ENCODE measurements at places on chromosomes 3 and 15. TPM values are rescaled to one million over a fixed set of nuclear protein-coding genes. Genes with fewer than 3 reads are reported as not detected.
A peak's percentile ranks its signal among the peaks of the same experiment; 100 is the strongest.

Gene RTP3
- not detected for total RNA-seq

DNA sequence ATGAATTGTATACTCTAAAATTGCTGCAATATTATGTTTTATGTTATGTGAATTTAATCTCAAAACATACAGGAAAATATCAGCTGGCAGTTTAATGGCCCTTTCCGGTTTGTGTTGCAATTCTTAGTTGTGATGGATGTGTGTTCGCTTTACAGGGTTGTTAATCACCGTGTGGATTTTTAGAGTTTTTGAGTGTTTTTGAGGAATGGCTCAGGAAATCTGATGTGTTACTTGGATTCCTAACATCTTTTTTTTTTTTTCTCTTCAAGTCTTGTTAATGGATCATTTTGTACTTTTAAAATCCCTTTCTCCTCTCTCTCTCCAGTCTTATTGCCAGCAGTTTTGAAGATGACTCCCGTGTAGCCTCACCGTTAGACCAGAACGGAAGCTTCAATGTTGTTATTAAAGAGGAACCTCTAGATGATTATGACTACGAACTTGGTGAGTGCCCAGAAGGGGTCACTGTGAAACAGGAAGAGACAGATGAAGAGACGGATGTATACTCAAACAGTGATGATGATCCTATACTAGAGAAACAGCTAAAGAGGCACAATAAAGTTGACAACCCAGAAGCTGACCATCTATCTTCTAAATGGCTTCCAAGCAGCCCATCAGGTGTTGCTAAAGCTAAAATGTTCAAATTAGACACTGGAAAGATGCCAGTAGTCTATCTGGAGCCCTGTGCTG lies 35.7 kb downstream of the MGA start:
- no peaks in the 10 kb centered on the region for H3K4me1 ChIP-seq
- H3K36me3 ChIP-seq = peaks cover 17% of the 10 kb centered on the region
- H3K27me3 ChIP-seq = no peaks in the 10 kb centered on the region
- DNase-seq = peak; percentile 78
- H3K27ac ChIP-seq = peak overlapping the region; percentile 60

DNA sequence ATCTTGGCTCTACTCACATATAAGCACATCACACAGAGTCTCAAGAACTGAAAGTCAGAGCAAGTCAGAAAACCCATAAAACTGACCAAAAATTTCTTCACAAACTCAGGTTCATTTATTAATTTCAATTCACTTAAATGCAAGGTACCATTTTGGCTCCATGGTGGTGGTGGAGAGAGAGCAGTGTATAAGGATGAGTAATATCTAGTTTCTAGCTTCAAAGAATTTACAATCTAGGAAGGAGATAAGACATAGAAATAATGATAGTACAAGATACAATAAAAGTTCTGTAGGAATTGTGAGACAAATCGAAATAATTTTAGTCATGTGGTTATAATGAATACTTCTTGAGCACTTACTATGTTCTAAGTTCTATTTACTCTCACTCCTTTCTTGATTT lies 6.7 kb upstream of the TP53BP1 start:
- H3K4me1 ChIP-seq = no peaks in the 10 kb centered on the region
- no peaks in the 10 kb centered on the region for H3K36me3 ChIP-seq
- no peak overlapping the region for H3K4me3 ChIP-seq
- no peak for DNase-seq

GRCh38 chr3:150342896-150343467 lies 65.1 kb upstream of the TSC22D2 start:
- no peak overlapping the region for H3K4me3 ChIP-seq
- DNase-seq = no peak
- no peaks in the 10 kb centered on the region for H3K36me3 ChIP-seq
- H3K27ac ChIP-seq = no peak overlapping the region
- peaks cover 2% of the 10 kb centered on the region for H3K27me3 ChIP-seq
- H3K4me1 ChIP-seq = no peaks in the 10 kb centered on the region

DNA sequence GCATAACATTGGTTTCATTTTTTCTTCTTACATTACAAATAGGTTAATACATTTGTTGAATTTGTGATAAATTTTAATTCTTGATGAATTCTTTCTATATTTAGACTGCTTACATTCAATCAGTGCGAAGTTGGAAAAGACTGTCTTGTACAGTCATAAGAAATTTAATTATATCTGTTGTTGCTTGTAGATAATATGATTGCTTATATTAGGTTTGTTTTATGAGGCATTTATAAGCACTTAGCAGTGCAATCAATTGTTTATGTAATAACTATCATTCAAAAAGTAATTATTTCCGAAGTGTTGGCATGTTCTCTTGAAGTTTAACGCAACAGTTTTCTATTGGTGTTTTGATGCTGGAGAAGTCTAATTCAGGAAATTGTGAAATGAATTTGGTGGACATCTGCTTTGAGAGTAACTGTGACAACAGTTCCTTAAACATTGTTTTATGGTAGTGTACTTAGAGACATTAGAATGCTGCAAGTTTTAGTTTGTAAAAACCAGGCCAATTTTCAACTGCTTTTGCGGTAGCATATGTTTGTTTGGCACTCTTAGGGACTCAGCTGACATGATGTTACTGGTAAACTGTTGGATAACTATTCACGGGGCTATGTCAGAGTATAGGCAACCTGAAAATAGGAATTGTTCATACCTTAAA lies 99.7 kb downstream of the NAALADL2 start:
- no peaks in the 10 kb centered on the region for H3K27me3 ChIP-seq
- H3K4me1 ChIP-seq = no peaks in the 10 kb centered on the region
- no peak for DNase-seq
- H3K27ac ChIP-seq = no peak overlapping the region

- no peaks in the 10 kb centered on the region for H3K36me3 ChIP-seq
- no peak overlapping the region for H3K27ac ChIP-seq
- H3K27me3 ChIP-seq = no peaks in the 10 kb centered on the region
- H3K4me1 ChIP-seq = no peaks in the 10 kb centered on the region
- H3K4me3 ChIP-seq = no peak overlapping the region
Observed at GRCh38 chr3:60366486-60366885, 884.8 kb downstream of the FHIT start.

DNA sequence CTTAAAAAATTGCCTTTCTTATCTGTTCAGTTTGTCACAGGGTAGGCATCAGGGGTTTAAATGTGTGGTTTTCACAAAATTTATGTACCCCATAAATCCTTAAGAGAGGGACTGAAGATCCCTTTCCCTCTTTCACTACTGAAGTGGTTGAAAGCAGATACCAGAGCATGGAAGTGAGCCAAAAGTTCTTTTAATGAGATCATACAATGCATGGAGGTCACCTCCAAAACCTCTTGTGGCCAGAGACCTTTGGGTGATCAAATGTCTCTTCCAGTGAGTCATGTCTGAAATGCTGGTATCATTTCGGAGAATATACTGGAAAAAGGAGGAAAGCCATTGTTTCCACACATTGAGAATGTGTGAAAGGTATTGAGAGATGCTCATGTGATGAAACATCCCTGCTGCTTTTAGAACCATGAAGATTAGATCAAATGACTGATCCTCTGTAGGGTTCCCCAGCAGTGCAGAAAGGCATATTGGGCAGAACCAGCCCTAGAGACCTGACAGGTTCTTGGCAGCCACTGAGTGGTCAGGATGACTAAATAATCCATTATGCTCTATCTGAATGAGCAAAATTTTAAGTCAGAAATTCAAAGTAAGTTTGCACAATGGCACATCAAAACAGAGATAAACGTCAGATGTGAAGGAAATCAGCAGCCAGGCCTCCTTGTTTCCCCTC lies 165.8 kb upstream of the SLC2A2 start:
- no peak for DNase-seq
- no peaks in the 10 kb centered on the region for H3K4me1 ChIP-seq
- no peak overlapping the region for H3K4me3 ChIP-seq
- H3K36me3 ChIP-seq = peaks cover 26% of the 10 kb centered on the region

DNA sequence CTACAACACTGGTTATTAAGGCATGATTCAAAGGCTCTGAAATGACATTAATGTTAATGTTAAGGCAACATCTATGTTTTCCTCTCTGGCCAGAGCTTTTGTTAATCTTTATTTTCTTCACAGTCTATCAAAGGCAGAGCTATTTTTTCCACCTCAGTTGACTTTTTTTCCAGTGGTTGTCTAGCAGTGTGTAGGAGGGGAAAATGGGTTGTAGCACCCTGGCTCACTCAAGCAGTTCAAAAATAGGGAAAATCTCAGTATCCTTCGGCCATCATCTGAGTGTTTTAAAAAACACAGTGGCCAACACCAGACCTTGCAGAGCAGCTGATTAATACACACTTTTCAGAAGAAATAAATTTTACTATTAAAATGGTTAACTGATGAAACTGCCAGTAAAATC lies 21.4 kb downstream of the CBLB start:
- H3K27ac ChIP-seq = no peak overlapping the region
- no peak for DNase-seq
- H3K4me3 ChIP-seq = no peak overlapping the region
- peaks cover 44% of the 10 kb centered on the region for H3K36me3 ChIP-seq
